Fibroblast of lung (primary cell): ENCODE measurements at places on chromosomes 16 and 17. TPM values are rescaled to one million over a fixed set of nuclear protein-coding genes. Genes with fewer than 3 reads are reported as not detected.

GRCh38 chr17:53092072-53092471 is 730.7 kb upstream of the KIF2B start:
- DNase-seq, result no peak

DNA sequence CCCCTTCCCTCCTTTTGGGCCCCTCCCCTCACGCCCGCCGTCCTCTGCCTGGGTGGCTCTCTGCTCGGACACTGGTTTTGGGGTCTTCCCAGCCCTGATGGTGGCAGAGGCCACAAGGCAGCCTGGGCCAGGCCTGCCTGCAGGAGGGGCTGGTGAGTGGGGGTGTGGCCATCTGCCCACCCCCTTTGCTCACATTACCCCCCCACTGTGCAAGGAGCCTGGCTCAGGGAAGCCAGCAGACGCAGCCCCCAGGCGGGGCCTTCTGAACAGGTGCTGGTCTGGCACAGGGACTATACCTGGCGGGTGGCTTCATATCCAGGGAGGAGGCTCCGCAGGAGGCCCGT is 10.7 kb upstream of the ZFPM1 start:
- no peak for DNase-seq

GRCh38 chr16:72455743-72456659 is 284.0 kb upstream of the PMFBP1 start:
- no peak for DNase-seq

Gene PLXDC1
- 4.1 and 6.3 TPM in 2 replicates for total RNA-seq

Gene NSF
- total RNA-seq, result 39.3 and 66.7 TPM in 2 replicates
